ENCODE measurements at places on chromosomes 7 and 10.

DNA sequence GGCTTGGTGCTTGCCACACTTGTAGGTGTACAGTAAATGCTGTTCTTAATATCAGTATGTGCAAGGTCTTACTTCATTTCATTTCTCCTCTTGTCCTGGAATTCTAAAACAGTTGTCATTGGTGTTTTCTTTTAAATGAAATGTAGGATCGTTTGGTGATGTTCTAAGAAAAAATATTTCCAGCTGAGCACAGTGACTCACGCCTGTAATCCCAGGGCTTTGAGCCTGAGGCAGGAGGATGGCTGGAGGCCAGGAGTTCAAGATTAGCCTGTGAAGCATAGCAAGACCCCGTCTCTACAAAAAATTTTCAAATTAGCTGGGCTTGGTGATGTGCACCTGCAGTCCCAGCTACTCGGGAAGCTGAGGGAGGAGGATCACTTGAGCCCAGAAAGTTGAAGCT, 32.6 kb upstream of the ELN start:
- DNase-seq = peak; percentile 91

DNA sequence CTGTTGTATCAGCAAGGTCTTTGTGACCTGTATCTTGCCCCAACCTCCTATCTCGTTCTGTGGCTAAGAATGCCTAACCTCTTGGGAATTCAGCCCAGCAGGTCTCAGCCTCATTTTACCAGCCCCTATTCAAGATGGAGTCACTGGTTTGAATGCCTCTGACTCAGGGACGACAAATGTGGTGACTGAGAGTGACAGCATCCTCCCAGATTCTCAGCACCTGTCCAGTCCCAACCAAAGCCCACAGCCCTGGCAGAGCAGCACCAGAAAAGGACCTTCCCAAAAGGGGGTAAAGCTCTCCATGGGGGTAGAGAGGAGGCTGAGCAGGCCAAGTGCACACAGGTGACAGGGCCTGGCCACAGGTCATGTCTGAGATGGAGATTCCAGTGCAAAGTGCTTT, 35.4 kb upstream of the GPAM start:
- no peak for DNase-seq

- DNase-seq = no peak
These were observed 36.0 kb downstream of the IGF2BP3 start for GRCh38 chr7:23434147-23434917.

GRCh38 chr10:122541541-122542002, 19.0 kb upstream of the DMBT1 start:
- DNase-seq = no peak

GRCh38 chr10:98261436-98262277, 6.3 kb downstream of the LOXL4 start:
- no peak for DNase-seq

- DNase-seq = peak; percentile 23
These were observed 1174.6 kb upstream of the C7orf33 start for GRCh38 chr7:147415991-147416390.

GRCh38 chr7:44711528-44711927, 37.1 kb upstream of the ZMIZ2 start:
- no peak for DNase-seq

GRCh38 chr10:46525824-46526681, 30.4 kb downstream of the GPRIN2 start:
- no peak for DNase-seq

GRCh38 chr10:48649349-48649944, 35.2 kb upstream of the WDFY4 start:
- peak; percentile 32 for DNase-seq

GRCh38 chr10:133237241-133237587, 441 bp upstream of the VENTX start:
- no peak for DNase-seq

- no peak for DNase-seq
These were observed 37.2 kb downstream of the HEPACAM2 start for GRCh38 chr7:93188870-93189634.

GRCh38 chr10:11551104-11551503, 60.3 kb downstream of the USP6NL start:
- DNase-seq = no peak

- peak; percentile 20 for DNase-seq
These were observed 94.9 kb upstream of the TCF7L2 start for GRCh38 chr10:112855134-112855533.

DNA sequence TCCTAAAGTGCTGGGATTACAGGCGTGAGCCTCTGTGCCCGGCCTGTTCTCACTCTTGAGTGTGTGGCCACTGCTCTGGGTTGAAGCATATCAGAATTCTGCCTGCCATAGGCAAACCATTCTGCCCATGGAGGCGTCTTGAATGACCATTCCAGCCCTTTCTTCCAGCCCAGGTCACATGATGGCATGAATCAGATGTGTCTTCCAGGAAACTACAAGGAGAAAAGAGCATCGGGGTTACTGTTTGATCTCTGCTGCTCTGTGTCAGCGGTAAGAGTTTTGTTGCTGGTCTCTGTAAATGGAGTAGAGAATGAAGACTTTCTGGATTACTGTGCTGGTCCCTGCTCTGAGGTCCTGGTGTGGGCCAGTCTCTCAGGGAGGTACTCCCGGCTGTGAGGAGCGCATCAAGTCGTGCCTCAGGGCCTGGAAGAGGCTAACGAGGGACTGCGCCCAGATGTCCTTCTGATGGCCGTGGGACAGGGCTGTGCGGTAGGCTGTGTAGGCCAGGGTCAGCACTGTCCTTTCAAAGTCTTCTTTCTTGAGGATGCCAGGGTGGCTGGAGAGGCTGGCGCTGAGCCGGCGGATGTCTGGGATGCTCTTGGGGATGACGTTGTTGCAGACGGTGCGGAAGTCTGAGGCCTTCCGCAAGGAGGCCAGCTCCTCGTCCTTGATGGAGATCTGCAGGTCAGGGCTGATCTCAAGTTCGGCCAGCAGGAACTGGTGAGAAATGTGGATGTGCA, 5.8 kb upstream of the SLC13A4 start:
- DNase-seq = no peak

- no peak for DNase-seq
These were observed 151.6 kb downstream of the TMEM26 start for GRCh38 chr10:61301575-61301974.

DNA sequence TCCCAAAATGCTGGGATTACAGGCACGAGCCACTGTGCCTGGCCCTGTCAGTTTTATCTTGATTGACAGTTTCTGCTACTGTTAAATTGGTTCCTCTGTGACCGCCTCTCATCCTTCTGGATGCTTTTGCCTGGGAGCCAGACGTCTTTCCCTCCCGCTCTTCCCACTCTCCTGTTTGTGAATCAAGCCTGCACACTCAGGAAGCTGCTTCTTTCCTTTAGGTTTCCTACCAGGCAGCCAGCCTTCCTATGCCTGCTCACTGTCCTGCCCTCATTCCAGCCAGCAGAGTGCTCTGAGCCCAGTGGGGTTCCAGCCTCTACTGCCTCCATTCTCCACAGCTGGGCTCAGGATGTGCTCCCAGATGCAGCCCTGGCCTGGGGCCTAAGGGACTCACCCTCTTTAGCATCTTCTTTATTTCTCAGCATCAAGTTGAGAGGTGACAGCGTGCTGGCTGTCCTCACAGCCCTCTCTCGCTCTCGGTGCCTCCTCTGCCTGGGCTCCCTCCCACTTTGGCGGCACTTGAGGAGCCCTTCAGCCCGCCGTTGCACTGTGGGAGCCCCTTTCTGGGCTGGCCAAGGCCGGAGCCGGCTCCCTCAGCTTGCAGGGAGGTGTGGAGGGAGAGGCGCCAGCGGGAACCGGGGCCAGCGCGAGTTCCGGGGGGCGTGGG, 5.1 kb downstream of the SH2D4B start:
- DNase-seq = no peak

DNA sequence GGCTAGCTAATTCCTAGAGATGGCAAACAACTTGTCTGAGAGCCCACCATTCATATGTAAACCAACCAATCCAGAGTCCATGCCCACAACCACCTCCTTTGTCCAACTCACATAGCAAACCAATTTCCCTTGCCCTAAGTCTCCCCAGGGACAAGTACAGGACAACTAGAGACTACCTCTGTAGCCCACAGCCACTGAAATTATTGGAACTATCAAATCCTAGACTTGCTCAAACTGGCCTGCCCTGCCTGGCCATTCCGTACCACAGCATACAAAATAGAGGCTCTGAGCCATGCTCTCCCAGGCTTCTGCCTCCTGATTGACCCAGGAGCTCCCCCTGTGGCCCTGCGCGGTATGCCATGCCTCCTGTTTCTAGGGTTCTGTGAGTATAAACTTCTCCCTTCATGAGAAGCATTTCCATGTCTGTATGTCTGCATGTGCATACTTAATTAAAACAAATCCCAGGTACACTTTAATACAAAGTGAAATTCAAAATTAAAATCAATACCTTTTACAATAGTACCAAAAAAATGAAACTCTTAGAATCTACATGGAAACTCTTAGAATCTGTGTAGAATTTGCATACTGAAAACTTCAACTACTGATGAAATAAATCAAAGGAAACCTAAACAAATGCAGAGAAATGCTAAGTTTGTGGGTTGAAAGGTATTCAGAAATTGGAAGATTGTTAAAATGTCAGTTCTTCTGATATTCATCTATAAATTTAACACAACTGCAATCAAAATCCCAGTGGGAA, 4.0 kb upstream of the HECW1 start:
- DNase-seq = peak; percentile 64

DNA sequence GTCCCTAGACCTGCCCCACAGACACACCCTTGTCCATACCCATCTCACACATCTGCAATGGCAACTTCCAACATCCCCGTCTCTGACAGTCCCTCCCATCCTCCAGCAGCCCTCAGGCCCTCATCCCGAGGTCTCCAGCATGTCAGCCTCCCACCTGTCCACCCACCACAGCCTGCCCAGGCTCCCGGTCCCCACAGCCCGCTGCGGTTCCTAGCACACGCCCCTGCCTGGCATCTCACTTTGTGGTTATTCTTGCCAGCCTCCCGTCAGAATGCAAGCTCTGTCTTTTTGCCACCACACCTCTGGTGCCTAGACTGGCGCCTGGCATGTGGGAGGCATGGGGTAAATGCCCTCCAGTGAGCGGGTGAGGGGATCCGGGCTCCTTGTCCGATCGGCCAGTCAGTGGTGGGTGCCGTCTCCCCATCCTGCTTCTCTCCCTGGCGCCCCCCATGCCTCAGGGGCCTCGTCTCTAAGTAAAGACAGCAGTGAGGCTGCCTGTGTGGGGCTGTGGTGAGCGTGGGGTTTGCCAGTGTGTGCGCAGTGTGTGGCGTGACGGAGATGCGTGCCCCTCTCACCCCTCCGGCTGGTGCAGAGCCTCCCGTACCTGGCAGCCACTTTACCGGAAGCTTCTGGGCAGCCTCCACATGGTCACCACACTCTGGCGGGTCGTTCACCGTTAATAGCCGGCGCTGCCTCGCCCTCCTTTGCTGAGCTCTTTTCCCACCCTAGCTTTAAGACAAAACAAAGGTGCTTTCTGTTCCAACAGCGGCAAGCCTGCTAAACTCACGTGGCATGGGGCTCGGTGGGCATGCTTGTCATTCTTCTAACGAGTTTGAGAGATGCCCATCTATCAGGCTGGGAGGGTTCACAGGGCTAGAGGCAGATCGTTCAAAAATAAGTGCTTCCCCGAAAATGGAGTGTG, 28.5 kb upstream of the TTYH3 start:
- no peak for DNase-seq

- DNase-seq = no peak
These were observed 205.2 kb downstream of the KLF6 start for GRCh38 chr10:3579845-3580244.

GRCh38 chr7:69845721-69846495, 247.6 kb downstream of the AUTS2 start:
- DNase-seq = no peak

DNA sequence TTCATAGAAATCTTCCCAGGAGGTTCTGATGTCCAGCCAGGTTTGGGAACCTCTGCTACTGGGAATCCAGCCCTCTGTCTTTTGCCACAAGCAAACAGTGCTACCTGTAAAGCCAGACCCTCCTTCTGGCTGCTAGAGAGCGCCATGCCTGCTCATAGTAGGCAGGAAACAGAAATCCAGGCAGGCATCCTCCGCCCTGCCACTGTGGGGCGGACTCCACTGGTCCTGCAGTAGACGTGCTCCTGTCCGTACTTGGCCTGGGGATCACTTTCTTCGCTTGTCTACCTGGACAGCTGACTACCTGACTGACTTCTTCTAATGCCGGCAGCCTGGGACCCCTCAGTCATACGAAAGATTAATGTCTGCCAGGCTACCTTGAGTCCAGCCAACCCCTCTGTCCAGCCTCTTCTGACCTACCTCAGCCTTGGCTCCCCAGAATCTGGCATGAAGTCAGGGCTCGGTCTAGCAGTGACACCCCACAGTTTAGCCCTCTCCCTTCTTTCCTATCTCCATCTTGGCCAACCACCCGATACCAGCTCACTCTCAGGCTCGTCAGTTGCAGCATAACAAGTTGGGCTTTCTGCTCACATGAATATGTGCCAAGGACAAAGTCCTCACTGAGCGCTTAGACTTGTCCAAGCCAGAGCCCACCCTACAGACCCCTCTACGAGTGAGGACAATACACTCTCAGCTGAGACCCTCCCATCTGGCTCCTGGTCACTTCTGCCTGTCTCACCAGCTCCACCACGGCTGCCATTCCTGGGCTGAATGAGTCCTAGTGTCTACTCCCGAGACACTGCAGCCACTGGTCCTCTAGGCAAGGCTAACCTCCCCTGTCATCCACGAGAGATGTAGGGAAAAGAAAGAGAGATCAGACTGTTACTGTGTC, 43.9 kb upstream of the OPALIN start:
- DNase-seq = no peak

GRCh38 chr10:44955413-44956070, 4.1 kb upstream of the RASSF4 start:
- no peak for DNase-seq

All from EH (cell line).